CD4-positive, alpha-beta T cell treated with Interleukin-2 at 100 ng/mL for 4 hours (primary cell): ENCODE measurements at places on chromosomes 11 and 22.

GRCh38 chr11:71490044-71490730, 36.9 kb upstream of the KRTAP5-7 start:
- DNase-seq: no peak

DNA sequence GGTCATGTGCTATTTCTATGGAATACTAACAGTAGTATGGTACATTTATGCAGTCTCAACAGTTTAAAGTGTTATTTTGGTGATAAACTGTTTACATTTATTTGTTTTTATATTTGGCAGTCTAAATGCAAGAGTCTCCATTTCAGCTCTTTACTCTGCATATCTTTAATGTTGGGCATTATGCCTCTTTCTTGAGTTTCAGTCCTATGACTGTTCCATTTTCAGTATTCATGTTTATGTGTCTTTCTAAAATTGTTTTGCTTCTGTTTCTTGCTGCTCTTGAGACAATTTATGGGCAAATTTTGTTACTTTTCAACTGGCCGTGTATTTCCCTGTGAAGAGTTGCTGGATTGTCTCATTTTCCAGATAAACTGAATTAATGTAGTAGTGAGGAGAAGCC, 6.6 kb upstream of the RAB30 start:
- DNase-seq: no peak

GRCh38 chr11:44848963-44849350, 101.7 kb downstream of the TP53I11 start:
- no peak for DNase-seq

GRCh38 chr11:17585911-17586695, 39.0 kb downstream of the OTOG start:
- DNase-seq: no peak

DNA sequence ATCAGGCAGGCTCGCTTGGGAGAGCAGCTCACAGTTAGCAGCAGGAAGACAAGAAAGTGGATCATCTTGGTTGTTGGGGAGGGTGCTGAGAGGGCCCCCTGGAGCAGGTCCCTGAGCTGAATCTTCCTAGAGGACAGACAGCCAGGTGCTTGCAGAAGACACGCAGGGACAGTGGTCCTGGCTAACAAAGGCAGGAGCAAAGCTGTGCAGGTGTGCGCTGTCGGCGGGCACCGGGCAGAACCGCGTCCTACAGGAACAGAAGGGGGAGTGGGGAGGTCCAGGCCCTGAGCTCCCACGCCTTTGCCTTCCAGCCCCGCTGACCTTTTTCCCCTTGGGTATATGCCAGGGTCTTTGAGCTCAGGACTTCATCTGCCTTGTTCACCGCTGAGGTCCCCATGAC, 30.1 kb upstream of the PARVB start:
- DNase-seq: no peak

DNA sequence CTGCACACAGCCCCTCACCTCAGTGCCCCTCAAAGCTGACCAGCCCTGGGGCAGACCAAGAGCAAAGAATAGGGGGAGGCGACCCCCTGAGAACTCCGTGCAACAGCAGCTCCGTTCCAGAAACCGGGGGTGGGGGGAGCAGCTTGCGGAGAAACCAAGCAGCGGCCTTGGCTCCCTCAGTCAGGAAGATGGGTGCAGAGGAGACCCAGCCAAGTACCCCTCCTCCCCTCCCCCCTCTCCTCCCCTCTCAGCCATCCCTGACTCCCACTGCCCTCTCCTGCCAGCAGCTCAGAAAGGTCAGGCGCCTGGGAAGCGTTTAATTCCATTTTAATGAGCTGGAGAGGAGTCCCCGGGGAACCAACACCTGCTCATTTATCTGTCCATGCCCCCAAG, 78.9 kb downstream of the PDE2A start:
- DNase-seq: no peak

- peak; percentile 26 for DNase-seq
Measured at GRCh38 chr11:83070731-83071566, 748 bp downstream of the RAB30 start.

- no peak for DNase-seq
Measured at GRCh38 chr22:48669986-48670716, 1157.5 kb downstream of the BRD1 start.

DNA sequence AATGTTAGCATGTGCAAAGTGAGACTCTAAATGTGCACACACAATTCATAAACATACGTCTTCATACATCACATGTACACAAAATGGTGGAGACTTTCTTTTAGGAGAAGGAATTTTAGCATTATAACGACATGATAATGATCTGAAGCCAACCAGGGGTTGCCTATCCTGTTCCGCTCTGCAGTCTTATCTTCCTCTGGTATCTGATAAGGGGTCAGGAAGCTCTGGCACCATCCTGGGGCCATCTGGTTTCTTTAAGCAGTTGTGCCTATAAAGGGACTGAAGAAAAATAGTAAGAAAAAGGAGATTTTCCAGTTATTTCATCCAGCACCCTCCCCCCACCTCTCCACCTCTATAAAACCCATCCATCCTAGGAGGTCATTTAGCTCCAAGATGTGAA, 5.8 kb upstream of the NUP50 start:
- DNase-seq: no peak

DNA sequence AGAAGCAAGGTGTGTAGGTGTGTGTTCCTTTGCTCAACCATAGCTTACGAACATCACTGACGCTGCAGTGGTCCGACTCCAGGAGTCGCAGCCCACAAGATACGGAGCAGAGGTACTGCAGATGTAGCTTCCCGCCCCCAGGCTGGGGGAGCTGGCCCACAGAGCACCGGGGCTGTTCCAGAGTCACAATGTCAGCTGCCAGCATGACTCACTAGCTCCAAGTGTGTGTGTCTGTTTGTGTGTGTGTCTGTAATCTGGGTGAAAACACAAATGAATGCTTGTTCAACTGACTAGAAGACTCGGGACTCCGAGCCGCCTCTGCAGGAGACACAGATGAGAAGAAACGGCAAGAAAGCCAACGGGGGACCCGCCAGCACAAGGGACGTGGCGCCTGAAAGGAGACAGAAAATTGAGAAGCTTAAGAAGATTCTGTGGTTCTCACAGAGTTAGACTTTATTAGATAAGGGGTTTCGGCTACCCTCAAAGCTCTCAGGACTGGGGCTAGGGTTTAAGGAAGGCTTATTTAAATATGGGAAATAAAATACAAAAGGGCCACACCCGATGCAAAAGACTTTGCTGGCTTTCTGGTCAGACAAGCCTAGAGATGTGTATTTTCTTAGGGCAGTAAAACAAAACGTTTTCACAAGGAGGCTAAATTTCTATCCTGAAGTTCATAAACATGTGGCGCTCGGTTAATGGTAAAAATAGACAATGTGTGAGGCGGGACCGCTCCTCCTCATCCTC, 10.7 kb downstream of the VSIG10L2 start:
- DNase-seq: no peak

GRCh38 chr11:76243193-76243956, 37.1 kb upstream of the WNT11 start:
- DNase-seq: no peak

- no peak for DNase-seq
Measured at GRCh38 chr11:16781936-16782919, 43.8 kb downstream of the C11orf58 start.

DNA sequence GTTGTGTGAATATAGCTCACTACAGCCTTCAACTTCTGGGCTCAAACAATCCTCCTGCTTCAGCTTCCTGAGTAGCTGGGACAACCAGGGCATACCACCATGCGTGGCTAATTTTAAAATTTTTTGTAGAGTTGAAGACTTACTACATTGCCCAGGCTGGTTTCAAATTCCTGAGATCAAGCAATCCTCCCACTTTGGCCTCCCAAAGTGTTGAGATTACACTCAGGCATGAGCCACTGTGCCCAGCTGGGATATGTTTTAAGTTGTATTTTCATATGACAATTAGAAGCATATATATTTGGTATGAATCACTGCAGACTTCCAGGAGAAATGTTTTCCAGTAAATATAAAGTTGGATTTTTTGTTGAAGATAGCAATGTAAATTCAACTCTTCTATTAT, 15.4 kb downstream of the DDX10 start:
- no peak for DNase-seq

DNA sequence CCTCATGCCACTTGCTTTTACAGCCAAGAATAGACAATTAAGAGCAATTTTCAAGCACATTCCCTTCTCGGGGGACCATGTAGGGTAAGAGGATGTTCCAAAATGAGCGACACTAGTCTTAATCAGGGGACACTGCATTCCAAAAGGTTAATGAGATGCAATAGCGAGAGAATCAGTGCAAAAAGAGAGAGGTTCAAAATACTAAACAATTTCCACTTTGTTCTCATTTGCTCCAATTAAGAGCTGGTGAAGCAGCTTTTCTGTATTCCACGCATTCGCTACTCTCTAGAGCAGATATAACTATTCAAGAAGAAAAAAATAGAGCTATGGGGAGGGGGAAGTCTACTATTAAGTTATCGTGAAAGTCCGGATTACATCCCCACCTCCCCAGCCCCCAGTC, 811 bp downstream of the LRRC4C start:
- no peak for DNase-seq

- DNase-seq: no peak
Measured at GRCh38 chr11:31375879-31376278, 6.2 kb downstream of the DNAJC24 start.

DNA sequence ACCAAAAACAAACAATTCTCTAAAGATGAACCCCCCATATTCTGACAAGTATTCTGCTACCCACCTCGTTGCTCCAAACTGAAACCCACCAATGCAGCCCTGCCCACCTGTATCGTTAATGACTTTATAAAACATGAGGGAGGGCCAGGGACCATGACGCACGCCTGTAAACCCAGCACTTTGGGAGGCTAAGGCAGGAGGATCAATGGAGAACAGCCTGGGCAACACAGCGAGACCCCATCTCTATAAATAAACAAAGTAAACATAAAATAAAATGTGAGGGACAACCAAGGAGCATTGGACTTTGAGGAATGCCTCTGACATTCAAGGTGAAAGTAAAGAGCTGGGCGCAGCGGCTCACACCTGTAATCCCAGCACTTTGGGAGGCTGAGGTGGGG, 39.8 kb upstream of the ATXN10 start:
- DNase-seq: no peak

GRCh38 chr11:11387622-11388305, 34.7 kb upstream of the CSNK2A3 start:
- no peak for DNase-seq

- DNase-seq: no peak
Measured at GRCh38 chr11:45959851-45960250, 37.4 kb downstream of the LARGE2 start.

GRCh38 chr11:100674212-100674611, 12.9 kb upstream of the ARHGAP42 start:
- no peak for DNase-seq

DNA sequence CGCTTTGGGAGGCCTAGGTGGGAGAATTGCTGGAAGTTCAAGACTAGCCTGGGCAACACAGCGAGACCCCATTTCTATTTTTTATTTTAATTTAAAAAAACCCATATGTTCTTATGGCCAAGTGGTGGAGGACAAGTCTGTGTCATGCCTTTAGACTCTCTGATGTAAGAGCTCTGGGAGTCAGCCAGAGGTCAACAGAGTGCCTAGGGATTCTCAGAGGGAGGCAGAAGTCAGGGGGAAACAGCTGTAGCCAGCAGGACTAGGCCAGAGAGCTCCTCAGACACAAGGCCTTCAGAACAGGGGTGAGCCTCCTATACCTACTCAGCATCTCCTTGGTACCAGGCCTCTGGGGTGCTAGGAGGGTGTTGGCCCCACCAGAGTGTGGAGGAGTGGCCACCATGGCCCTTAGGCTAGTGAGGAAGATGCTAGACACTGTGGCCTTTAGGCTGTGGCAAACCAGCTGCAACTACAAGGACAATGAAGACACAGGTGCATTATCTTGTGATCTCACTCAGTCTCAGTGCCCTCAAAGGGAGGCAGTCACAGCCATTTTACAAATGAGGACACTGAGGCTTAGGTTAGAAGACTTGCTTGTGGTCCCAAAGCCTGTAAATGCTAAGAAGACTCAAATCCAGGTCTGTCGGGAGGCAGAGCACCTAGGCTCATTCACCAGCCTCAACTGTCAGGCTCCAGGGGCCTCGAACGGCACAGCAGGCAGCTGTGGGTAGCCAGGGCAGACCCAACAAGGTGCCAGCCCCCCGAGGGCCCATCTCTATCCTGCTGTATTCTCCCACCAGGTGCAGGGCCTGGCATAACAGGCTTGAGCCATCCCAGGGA, 5.0 kb downstream of the ZP1 start:
- no peak for DNase-seq

DNA sequence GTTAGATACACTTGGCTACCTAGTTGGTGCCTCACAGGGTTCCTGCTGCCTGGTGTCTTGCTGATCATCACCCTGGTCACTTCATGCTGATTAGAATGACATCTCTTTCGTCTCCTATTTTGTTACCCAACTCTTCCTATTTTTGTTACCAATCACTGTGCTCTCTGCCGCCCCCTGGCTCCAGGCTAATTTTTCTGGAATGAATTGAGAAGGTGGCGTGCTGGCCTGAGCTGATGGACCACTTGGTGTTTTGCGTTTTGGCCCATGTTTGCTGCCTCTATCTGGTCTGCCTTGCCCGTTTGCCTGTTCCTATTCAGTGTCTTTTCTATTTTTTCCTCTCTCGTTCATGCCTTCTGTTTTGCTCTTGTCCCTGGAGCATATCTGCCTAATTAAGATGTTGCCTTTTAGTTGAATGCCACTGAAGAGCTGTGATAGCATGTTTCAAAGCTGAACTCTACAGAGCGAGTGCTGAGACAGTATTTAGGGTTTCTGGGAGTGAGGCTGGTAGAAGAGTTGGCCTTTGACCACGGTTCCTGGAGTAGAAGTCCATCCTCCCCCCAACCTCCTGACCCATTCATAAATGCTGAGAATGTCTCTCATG, 5.9 kb upstream of the ATF4 start:
- peak; percentile 51 for DNase-seq

DNA sequence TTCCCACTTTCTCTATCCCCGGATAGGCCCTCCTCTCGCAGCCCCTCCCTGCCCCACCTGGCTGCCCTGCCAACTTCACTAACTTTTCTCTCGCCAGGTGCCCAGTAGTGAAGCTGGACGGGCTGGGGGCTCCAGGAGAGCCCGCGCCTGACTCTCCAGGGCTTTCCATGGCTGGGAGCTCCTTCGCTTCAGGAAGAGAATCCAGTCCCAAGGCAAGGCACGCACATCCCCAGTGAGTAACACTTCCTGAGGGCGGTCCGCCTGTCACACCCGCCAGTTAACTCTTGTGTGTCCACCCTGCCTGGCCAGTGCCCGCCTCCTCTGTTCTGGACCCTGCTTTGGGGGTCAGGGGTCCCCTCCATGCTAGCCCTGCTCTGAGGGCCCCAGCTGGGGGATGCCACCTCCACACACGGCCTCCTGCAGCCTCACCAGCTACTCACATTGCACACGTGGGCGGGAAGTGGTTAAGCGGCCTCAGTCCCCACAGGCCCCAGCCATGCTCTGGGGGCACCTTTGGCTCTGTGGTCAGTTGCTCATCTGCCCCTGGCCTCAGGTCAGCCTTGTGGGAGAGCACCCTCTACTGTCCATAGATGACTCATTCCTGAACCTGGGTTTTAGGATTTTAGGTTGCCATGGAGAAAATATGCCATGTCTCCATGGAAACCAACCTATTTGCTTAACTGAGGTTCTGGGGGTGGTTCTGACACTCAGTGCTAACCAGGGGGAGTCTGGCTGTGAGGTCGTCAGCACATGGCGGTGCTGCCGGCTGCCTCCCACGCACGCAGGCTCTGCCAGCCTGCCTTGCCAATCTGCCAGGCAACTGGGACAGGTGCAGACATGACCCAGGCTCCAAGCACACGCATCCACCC, at the start of gene RIN1:
Gene RIN1 (minus strand): TSS at position 201 of the 869 bp plus-strand sequence. CDS start 32 bp downstream, at position 169.
- peak; percentile 69 for DNase-seq
